GM12878 (cell line): ENCODE measurements at places on chromosomes 16 and 17. TPM values are rescaled to one million over a fixed set of nuclear protein-coding genes. Genes with fewer than 3 reads are reported as not detected.

The TOM1L1 gene
- 2.3 and 2.7 TPM in 2 replicates for total RNA-seq

- H3K4me1 ChIP-seq = peaks cover 20% of the 10 kb centered on the region
- H3K27ac ChIP-seq = peak within 1 kb of the TSS; percentile 90
Measured at GRCh38 chr16:29815793-29816693, at the start of gene PAGR1. Gene PAGR1, plus strand, starts transcription at chr16:29816152. Its CDS starts 374 bp downstream, at chr16:29816526.

The ZNHIT3 gene
- 31.8 and 34.1 TPM in 2 replicates for total RNA-seq

GRCh38 chr16:50523710-50524109 lies 24.5 kb upstream of the NKD1 start:
- H3K4me3 ChIP-seq = no peak overlapping the region
- no peaks in the 10 kb centered on the region for H3K4me1 ChIP-seq
- no peaks in the 10 kb centered on the region for H3K27me3 ChIP-seq
- no peaks in the 10 kb centered on the region for H3K36me3 ChIP-seq
- DNase-seq = no peak

DNA sequence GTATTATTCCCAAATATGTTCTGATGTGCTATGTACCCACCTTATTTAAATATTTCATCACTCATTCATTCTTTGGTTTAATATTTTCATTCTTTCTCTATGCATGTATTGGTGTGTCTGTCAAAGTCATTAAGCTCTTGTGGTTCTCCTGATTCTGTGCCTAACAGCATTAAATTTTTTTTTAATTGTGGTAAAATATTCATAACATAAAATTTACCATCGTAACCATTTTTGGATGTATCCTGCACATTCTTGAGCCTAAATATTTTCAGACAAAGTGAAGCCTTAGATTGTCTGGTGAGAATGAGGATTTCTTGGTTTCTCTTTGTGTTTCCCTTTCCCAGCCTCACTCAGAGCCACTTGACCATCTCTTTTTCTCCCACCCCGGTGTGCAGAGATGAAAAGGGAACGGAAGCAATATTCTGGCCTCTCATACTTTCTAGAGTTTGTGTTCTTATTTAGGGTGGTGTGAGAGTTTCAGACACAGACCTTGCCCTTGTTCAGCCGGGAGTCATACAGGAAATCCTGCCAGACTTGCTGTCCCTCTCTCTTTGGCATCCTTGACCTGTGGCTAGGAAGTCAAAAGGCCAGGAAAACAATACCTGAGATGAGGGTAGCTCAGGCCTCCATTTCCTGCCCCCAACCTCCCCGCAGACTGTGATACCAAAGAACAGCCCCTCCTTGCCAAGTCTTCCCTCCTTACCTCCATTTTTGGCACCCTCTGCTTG lies 4.9 kb downstream of the CCL5 start:
- no peak overlapping the region for H3K4me3 ChIP-seq
- DNase-seq = peak; percentile 62
- peaks cover 22% of the 10 kb centered on the region for H3K4me1 ChIP-seq
- no peaks in the 10 kb centered on the region for H3K27me3 ChIP-seq
- H3K27ac ChIP-seq = peak overlapping the region; percentile 34; the same call in 1 of the 2 replicates
